ENCODE measurements at places on chromosomes 2 and 18.

GRCh38 chr2:200373231-200373630, 66.7 kb downstream of the SPATS2L start:
- no peak for DNase-seq

- DNase-seq, result no peak
These were observed 141.4 kb downstream of the SCG2 start for GRCh38 chr2:223460774-223461211.

- DNase-seq, result no peak
These were observed 66.6 kb upstream of the WIPF1 start for GRCh38 chr2:174664084-174664759.

DNA sequence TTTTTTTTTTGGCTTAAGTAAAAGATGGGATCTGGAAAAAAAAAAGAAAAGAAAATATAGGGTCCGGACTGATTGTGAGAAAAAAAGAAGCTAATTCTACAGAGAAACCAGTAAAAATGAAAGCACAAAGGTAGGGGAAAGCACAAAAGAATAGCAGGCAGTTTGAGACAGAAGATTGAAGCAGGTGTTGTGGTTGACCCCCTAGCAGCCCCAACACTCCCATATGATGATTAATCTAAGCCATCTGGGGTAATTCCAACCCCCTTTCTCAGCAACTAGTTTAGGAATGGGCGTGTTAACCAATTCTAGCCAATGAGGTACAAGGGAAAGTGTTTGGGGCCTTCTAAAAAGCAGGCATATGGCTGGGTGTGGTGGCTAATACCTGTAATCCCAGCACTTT, 77.0 kb downstream of the MBD2 start:
- DNase-seq, result no peak

GRCh38 chr2:101399021-101399799, 11.9 kb upstream of the CREG2 start:
- DNase-seq, result no peak

DNA sequence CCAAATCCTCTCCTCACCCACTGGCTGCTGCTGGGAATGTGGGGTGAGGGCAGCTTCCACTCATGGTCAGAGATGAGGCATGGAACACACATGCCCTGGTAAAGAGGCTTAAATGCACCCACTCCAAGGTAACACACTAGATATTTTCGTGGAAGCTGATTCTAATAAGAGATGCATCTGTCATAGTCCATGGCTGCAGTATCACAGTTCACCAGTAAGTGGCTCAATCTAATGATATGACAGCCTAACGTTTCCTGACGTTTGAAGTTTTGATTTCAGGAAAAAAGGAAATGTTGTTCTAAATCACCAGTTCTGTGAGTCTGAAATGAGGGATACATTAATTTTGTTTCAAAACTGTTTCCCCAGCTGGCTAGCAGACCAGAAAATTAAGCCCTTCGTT, 38.2 kb downstream of the LCT start:
- no peak for DNase-seq
